Immature natural killer cell (primary cell): ENCODE measurements at places on chromosomes 6 and 20.

GRCh38 chr6:40733290-40733689, 146.1 kb upstream of the LRFN2 start:
- H3K27me3 ChIP-seq: peaks cover 4% of the 10 kb centered on the region
- no peaks in the 10 kb centered on the region for H3K4me1 ChIP-seq
- no peak for DNase-seq
- H3K27ac ChIP-seq: no peak overlapping the region

GRCh38 chr20:62052336-62052841, 13.3 kb downstream of the TAF4 start:
- H3K36me3 ChIP-seq: no peaks in the 10 kb centered on the region
- H3K4me3 ChIP-seq: no peak overlapping the region
- H3K27ac ChIP-seq: no peak overlapping the region

- DNase-seq: no peak
- no peak overlapping the region for H3K27ac ChIP-seq
- peaks cover 18% of the 10 kb centered on the region for H3K27me3 ChIP-seq
- H3K36me3 ChIP-seq: no peaks in the 10 kb centered on the region
- no peaks in the 10 kb centered on the region for H3K4me1 ChIP-seq
Observed at GRCh38 chr6:38799529-38800184, 84.5 kb downstream of the DNAH8 start.

DNA sequence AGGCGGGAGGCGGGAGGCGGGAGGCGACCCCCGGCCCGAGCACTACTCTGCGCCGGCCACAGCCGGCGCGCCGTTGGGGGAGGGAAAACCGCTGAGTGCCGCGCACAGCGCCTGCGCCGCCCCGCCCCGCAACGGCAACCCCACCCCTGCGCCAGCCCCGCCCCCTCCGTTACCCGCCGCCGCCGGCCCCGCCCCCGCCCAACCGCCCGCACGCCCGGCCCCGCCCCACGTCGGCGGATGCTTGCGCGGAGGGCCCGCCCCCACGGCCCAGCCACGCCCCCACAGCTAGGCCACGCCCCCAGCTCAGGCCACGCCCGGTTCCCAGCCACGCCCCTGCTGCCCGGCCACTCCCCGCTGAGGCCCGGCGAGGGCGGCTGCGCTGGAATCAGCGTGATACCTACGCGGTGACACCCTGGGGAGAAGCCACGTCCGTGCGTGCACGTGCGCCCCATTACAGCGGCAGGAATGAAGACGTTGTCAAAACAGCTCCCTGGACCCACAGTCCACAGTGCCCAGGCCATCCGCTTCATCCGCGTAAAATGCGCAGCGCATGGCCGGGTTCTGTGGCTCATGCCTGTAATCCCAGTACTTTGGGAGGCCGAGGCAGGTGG, at the start of gene TCFL5:
Gene TCFL5, minus strand, starts transcription at position 97 of the 611 bp plus-strand sequence. CDS start 152 bp downstream, outside the sequence.
- peaks cover 10% of the 10 kb centered on the region for H3K36me3 ChIP-seq
- peaks cover 26% of the 10 kb centered on the region for H3K27me3 ChIP-seq
- H3K27ac ChIP-seq: peak within 1 kb of the TSS; percentile 83
- peak within 1 kb of the TSS; percentile 67 for H3K4me3 ChIP-seq

DNA sequence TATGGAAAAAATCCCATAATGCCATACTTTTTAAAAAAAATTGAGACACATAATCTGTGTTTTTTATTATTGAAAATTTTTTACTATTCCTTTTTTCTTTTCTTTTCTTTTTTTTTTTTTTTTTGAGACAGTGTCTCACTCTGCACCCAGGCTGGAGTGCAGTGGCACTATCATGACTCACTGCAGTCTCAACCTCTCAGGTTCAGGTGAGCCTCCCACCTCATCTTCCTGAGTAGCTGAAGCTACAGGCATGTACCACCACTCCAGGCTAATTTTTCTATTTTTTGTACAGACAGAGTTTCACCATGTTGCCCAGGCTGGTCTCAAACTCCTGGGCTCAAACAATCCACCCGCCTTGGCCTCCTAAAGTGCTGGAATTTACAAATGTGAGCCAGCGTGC, 100.4 kb downstream of the AFG1L start:
- no peaks in the 10 kb centered on the region for H3K4me1 ChIP-seq
- H3K36me3 ChIP-seq: peaks cover 7% of the 10 kb centered on the region
- no peak overlapping the region for H3K4me3 ChIP-seq
- no peak overlapping the region for H3K27ac ChIP-seq
- H3K27me3 ChIP-seq: no peaks in the 10 kb centered on the region

GRCh38 chr6:115441651-115442050, 619.0 kb downstream of the FRK start:
- H3K27me3 ChIP-seq: no peaks in the 10 kb centered on the region
- H3K27ac ChIP-seq: no peak overlapping the region
- H3K4me3 ChIP-seq: no peak overlapping the region
- no peak for DNase-seq
- no peaks in the 10 kb centered on the region for H3K36me3 ChIP-seq
- H3K4me1 ChIP-seq: no peaks in the 10 kb centered on the region

GRCh38 chr20:25622049-25622448, 1.8 kb downstream of the NANP start:
- H3K4me1 ChIP-seq: peaks cover 19% of the 10 kb centered on the region
- H3K36me3 ChIP-seq: peaks cover 3% of the 10 kb centered on the region
- H3K27ac ChIP-seq: no peak overlapping the region
- peak overlapping the region; percentile 94 for H3K4me3 ChIP-seq
- peaks cover 19% of the 10 kb centered on the region for H3K27me3 ChIP-seq

DNA sequence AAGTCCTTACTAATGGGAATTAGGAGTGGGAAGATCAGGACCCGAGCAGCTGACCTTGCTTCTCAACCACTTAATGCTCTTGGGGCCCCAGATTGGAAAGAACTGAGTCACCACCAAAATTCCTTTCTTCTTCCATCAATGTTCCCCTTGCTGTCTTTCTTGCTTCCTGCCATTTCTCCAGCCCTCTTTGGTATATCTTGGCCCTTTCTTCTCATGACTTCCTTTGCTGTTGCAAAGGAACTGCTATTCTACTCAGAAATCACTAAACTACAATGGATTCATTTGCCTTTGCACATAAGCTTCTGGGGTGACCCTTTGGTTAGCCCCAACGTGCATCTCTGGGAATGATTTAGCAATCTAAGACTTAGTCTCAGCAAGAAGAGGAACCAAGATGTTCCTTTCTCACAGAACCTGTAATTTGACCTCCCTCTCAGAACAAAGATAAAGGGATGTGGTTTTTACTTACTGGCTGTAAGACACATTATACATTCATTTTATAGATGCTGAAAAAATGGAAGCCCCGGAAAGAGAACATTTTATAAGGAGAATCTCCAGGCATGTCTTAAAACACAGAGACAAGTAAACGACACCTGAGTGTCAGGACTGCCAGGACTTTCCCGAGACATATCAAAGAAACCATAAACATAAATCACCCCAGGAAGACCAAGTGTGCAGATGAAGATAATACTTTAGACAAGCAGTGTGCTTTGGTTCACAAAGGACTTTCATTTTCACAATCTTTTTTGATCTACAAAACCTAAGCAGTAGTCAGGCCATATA, 99.0 kb upstream of the TNFAIP3 start:
- H3K27me3 ChIP-seq: peaks cover 8% of the 10 kb centered on the region
- H3K27ac ChIP-seq: peak overlapping the region; percentile 94
- DNase-seq: peak; percentile 25
- no peak overlapping the region for H3K4me3 ChIP-seq
- H3K36me3 ChIP-seq: no peaks in the 10 kb centered on the region
